ENCODE measurements at places on chromosomes 6 and 20.

- no peak for DNase-seq
Observed at GRCh38 chr20:51884561-51884960, 82.2 kb upstream of the SALL4 start.

- DNase-seq = no peak
Observed at GRCh38 chr6:99901596-99902384, 92.2 kb downstream of the MCHR2 start.

DNA sequence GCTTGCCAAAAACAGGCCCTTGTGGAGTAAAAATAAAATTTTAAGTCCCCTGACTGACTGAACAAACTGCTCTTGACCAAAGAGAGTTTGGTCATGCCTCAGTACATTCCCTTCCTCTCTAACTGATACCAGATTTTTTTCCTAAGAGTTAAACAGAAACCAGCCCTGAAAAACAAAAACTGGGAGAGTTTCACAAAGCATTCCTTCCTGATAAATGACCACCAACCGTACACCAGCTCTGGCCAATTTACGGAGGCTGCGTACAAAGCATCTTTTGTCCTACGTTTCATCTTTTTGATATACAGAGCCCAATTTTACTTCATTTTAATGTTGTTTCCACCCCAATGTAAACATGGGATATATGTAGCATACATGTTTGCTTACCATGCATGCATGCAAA, 477.4 kb upstream of the HTR1E start:
- DNase-seq = no peak

GRCh38 chr20:61600016-61600415, 348.0 kb downstream of the CDH4 start:
- no peak for DNase-seq

DNA sequence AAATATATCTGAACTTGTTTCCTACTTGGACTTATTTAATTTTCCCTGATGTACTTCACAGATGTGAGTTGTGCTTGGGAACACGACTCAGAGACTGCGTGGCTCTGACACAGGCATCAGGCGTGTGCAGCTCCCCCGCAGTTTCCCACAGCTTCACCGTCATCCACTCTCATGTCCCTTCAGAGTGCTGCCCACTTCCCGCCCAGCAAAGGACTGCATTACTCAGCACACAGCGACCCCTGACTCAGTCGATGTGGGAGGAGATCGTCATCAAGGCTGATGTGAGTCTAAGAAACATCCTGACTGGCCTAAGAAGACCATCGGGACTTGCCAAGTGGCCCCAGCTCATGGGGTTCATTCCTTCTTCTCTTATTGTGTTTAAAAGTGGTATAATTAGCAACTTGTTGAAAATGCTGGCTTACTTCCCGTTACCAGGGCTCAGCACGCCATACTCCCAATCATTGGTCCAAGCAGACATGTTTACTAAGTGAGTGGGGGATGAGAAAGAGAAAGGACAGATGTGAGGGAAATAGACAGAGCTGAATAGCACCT, 539.4 kb upstream of the JARID2 start:
- DNase-seq = peak; percentile 87

Data from stimulated activated CD4-positive, alpha-beta T cell treated with anti-CD3 and anti-CD28 coated beads, Interleukin-4, amount 100 ng/mL, for 4 hours (primary cell).